ENCODE measurements at places on chromosomes 5 and 9.

- DNase-seq: no peak
Observed at GRCh38 chr5:72510610-72511181, 3.5 kb upstream of the ZNF366 start.

DNA sequence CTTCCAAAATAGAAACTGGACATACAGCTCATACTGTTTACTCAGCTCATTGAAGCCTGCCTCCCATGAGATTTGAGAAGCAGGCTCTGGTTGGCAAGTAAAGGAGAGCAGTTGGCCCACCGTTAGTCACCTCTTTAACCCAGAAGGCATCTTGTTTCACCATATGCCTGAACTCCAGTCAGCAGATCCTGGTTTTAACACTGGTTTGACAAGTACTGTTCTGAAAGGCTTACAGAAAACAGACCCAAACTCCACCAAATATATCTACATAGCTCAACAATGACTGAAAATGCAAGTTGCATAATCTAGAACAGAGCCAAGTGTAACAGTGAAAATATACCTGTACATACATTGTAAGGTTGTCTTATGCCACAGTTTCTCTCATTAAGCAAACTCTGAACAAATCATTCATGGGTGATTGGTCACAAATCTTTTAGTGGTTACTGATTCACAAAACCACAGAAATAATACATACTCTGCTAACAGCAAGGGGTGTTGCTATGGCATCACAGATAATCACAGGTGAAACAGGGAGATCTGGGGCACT is 198.8 kb downstream of the BNC2 start:
- no peak for DNase-seq

- no peak for DNase-seq
Observed at GRCh38 chr5:98111686-98112085, 661.8 kb upstream of the RGMB start.

- no peak for DNase-seq
Observed at GRCh38 chr9:98369896-98370295, 114.4 kb upstream of the TBC1D2 start.

GRCh38 chr9:130766021-130766926 is 68.8 kb upstream of the ABL1 start:
- DNase-seq: peak; percentile 39

DNA sequence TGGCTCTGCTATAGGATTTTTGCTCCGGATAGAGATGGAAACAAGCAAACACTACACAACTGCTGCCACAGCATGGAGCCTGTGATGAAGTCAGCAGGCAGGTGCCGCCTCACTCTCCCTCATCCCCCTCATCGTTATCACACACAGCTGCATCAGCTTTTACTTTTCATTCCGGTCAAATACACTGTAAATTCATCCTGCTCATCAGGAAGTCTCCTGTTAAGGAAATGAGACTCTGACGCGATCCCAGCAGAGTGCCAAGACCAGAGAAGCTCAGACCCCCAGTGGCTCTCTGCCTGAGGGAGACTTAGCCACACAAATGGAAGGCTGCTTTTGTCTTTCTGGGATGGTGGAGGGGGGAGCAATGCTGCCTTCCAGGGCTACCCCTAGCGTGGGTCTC is 270.2 kb downstream of the ELAVL2 start:
- DNase-seq: no peak

GRCh38 chr9:29514862-29515261 is 1941.6 kb upstream of the C9orf72 start:
- no peak for DNase-seq

- peak; percentile 53 for DNase-seq
Observed at GRCh38 chr5:128674837-128675446, 136.9 kb upstream of the FBN2 start.

DNA sequence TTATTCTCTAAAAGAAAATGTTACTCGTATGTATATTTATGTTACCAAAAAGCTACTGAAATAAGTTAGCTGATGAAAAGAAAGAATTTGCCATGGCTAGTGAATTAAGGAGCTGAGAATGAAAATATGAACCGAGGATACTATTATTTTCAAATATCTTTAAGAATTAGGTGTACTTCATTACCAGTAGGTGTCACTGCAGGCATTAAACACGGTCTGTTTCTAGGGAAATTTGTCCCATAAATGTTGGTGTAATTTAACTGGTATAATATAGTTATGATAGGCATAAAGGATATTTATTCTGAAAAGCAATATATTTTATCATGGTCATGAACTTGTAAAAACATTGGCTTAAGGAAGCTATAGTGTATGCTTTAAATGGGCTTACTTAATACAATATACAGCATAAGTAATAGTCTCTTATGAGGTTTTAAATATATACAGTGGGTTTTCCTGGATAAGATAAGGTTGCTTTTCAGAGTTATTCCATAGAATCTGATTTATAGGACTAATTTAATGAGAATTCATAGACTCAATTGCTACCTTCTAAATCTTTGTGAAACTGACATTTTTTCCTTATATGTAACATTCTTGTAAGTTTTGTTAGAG is 72.4 kb upstream of the MPDZ start:
- DNase-seq: no peak

- no peak for DNase-seq
Observed at GRCh38 chr5:174234388-174234787, 188.9 kb downstream of the NSG2 start.

DNA sequence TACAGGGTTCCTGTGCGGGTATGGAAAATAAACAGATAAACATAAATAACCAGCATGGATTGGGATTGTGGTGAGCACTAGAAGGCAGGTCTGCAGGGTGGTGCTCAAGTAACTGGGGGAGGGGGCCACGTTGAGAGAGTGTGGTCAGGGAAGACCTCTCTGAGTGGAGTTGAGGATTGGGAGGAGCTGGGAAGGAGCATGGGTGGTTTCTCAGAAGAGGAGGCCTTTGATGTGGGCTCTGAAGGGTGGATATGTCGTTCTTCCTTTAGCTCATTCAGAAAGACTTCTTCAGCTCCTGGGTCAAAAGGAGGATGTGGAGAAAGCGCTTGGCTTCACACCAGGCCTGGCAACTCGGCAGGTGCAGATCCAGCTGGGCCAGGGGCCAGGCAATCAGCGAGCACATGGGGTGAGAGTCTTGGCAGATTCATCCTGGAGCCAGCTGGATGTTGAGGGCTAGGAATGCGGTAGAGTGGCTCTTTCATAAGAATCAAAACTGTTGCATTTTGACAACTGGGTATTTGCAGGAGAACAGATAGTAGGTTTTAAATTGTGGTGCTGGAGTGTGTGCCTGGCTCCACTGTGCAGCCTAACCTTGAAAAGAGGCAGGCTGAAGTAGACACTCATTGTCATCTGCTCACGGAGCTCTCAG is 71.7 kb downstream of the PCSK5 start:
- DNase-seq: no peak

DNA sequence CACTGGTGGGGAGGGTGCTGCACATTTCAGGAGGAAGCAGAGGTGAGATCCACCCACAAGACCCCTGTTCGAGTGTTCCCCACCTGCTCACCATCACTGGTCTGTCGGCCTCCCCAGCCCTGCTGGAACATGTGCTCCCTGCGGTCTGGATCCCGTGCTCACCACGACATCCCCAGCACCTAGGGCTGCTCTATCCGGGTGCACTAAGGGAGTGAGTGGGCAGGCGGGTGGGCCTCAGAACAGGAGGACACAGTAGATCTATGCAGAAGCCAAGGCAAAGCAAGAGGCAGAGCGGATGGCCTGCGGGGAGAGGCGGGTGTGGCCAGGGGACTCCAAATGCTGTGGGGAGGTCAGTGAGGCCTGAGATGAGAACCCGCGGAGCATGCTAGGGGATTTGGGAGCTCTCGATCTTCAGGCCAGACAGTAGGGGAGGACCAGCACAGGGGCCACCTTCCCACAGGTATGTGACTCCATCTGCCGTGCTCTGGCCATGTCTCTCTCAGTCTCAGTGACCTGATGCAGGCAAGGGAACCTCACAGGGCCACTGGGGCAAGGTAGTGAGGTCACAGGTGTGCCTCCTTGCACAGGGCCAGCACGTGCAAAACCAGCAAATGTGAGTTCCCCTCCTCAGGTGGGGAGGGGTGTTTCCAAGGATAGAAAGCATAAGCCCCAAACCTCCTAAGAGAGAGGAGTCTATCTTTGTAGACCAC is 134.2 kb downstream of the ZNF354C start:
- no peak for DNase-seq
